ENCODE measurements at places on chromosomes 1 and 21. TPM values are rescaled to one million over a fixed set of nuclear protein-coding genes. Genes with fewer than 3 reads are reported as not detected.

SPRR2F gene
- polyA plus RNA-seq: not detected

TNFRSF4 gene
- polyA plus RNA-seq: 0.35 TPM

GREM2 gene
- polyA plus RNA-seq: 4.5 TPM

RUNX3 gene
- polyA plus RNA-seq: 0.92 TPM

SLC30A10 gene
- 18.5 TPM for polyA plus RNA-seq

TSPAN1 gene
- 7.0 TPM for polyA plus RNA-seq

PDE9A gene
- polyA plus RNA-seq: 1.9 TPM

PLA2G2F gene
- polyA plus RNA-seq: not detected

SMG5 gene
- polyA plus RNA-seq: 41.1 TPM

PLA2G2C gene
- polyA plus RNA-seq: not detected

YOD1 gene
- polyA plus RNA-seq: 1.8 TPM

RIPPLY3 gene
- 0.21 TPM for polyA plus RNA-seq

ADAMTS4 gene
- 0.48 TPM for polyA plus RNA-seq

AADACL3 gene
- polyA plus RNA-seq: not detected

CSMD2 gene
- not detected for polyA plus RNA-seq

PLPP3 gene
- polyA plus RNA-seq: 71.3 TPM

SUSD4 gene
- 1.9 TPM for polyA plus RNA-seq

CCDC181 gene
- polyA plus RNA-seq: 0.02 TPM

CYP4B1 gene
- polyA plus RNA-seq: 0.18 TPM

NFASC gene
- polyA plus RNA-seq: 0.78 TPM

ZBTB21 gene
- polyA plus RNA-seq: 3.5 TPM

BACH1 gene
- 7.5 TPM for polyA plus RNA-seq

GBP2 gene
- 17.9 TPM for polyA plus RNA-seq

CFAP107 gene
- polyA plus RNA-seq: not detected

TFF2 gene
- polyA plus RNA-seq: not detected

BEST4 gene
- polyA plus RNA-seq: not detected

FAM229A gene
- polyA plus RNA-seq: 1.6 TPM

ARHGEF16 gene
- polyA plus RNA-seq: 3.3 TPM

FAAH gene
- 26.5 TPM for polyA plus RNA-seq

FBXO2 gene
- polyA plus RNA-seq: 20.9 TPM

NCF2 gene
- 1.2 TPM for polyA plus RNA-seq

TOR1AIP1 gene
- polyA plus RNA-seq: 15.4 TPM

KRTAP19-3 gene
- not detected for polyA plus RNA-seq

AMY2A gene
- polyA plus RNA-seq: not detected

HES5 gene
- not detected for polyA plus RNA-seq

SPRR3 gene
- 0.61 TPM for polyA plus RNA-seq

Measured in liver (tissue), 10 donors.